B cell (primary cell): ENCODE measurements at places on chromosomes 1 and 21.

- H3K4me1 ChIP-seq: no peaks in the 10 kb centered on the region
- DNase-seq: no peak
- H3K27me3 ChIP-seq: no peaks in the 10 kb centered on the region
- no peak overlapping the region for H3K27ac ChIP-seq
- no peaks in the 10 kb centered on the region for H3K36me3 ChIP-seq
These were observed 28.9 kb upstream of the HPDL start for GRCh38 chr1:45297666-45298356.

- DNase-seq: no peak
- no peak overlapping the region for H3K27ac ChIP-seq
- H3K4me3 ChIP-seq: no peak overlapping the region
These were observed 41.8 kb downstream of the FLVCR1 start for GRCh38 chr1:212899845-212900244.

DNA sequence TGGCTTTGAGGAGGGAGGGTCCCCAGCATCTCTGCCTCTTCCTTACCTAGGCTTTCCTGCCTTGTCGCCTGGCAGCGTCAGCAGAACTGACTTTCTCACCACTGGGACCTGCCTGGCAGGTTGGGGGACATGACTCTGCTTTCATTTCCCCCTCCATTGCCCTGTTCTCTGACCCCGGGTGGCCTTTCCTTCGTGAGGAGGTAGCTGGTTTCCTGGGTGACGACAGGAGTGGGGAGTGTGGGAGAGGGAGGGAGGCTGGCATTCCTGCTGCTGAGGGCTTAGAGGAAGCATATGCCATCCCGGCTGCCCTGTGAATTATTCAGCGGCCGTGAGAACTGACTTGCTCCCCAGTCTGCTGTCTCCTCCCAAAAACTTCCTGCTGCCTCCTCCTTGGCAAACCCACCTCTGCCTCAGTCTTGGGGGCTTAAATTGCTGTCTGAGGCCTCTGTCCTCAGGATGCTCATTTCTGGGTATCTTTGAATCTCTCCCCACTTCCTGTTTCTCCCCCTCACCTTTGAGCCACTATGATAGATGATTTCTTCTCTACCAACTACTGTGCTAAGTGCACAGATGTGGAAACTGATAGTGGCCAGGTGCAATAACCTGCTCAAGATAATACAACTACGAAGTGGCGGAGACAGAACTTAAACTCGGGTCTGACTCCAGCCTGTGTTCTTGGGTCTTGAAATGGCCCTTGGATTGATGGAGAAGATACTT lies 182.0 kb upstream of the CSF3R start:
- H3K4me1 ChIP-seq: no peaks in the 10 kb centered on the region
- no peak overlapping the region for H3K27ac ChIP-seq
- no peaks in the 10 kb centered on the region for H3K27me3 ChIP-seq
- H3K36me3 ChIP-seq: no peaks in the 10 kb centered on the region
- no peak overlapping the region for H3K4me3 ChIP-seq

DNA sequence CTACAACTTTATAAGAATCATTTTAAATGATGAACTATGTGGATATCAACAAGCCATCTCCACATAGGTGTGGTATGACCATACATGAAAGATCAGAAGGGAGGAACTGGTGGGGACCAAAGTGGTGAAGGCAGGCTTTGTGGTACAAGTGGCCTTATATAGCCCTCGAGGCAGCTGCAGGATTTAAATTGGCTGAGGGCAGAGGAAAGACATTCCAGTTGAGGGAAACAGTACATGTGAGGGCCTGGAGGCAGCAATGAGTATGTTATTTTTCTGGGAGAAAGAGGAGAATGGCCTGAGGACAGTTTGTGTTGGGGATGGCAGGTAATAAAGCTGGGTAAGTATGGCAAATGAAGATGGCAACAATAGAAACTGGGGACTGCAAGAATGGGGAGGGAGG lies 17.1 kb downstream of the OSCP1 start:
- no peak overlapping the region for H3K4me3 ChIP-seq
- no peaks in the 10 kb centered on the region for H3K4me1 ChIP-seq
- no peaks in the 10 kb centered on the region for H3K27me3 ChIP-seq
- no peaks in the 10 kb centered on the region for H3K36me3 ChIP-seq
- H3K27ac ChIP-seq: no peak overlapping the region

- H3K4me1 ChIP-seq: peaks cover 95% of the 10 kb centered on the region
- peak overlapping the region; percentile 94 for H3K27ac ChIP-seq
- no peaks in the 10 kb centered on the region for H3K27me3 ChIP-seq
- H3K4me3 ChIP-seq: peak overlapping the region; percentile 29
- no peaks in the 10 kb centered on the region for H3K36me3 ChIP-seq
These were observed 36.0 kb downstream of the NUAK2 start for GRCh38 chr1:205285381-205286101.

GRCh38 chr1:15042866-15043265 lies 110.7 kb upstream of the TMEM51 start:
- no peak for DNase-seq
- H3K4me3 ChIP-seq: no peak overlapping the region
- no peaks in the 10 kb centered on the region for H3K27me3 ChIP-seq
- H3K4me1 ChIP-seq: no peaks in the 10 kb centered on the region

GRCh38 chr1:228315945-228316588 lies 90.6 kb downstream of the TRIM11 start:
- peaks cover 5% of the 10 kb centered on the region for H3K36me3 ChIP-seq
- DNase-seq: no peak
- H3K4me1 ChIP-seq: no peaks in the 10 kb centered on the region
- H3K27ac ChIP-seq: no peak overlapping the region
- H3K27me3 ChIP-seq: no peaks in the 10 kb centered on the region

DNA sequence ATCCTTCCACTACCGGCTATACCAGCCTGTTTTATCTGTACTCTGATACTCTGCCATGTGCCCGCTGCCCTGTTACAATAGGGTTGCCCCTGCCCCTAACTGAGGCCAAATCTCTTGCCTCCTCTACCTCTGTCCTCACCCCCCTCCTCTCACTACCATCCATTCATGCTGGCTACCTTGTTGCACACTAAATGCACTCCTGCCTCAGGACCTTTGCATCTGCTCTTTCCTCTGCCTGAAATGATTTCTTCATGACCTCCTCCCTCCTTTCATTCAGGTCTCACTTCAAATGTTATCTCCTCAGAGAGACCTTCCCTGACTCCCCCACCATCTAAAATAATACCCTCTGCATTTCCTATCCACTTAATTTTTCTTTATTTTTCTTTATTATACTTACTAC lies 7.7 kb upstream of the SYDE2 start:
- no peak for DNase-seq
- no peak overlapping the region for H3K27ac ChIP-seq
- H3K4me1 ChIP-seq: no peaks in the 10 kb centered on the region
- H3K27me3 ChIP-seq: no peaks in the 10 kb centered on the region
- H3K36me3 ChIP-seq: no peaks in the 10 kb centered on the region
- H3K4me3 ChIP-seq: no peak overlapping the region

- DNase-seq: no peak
- no peaks in the 10 kb centered on the region for H3K36me3 ChIP-seq
- no peaks in the 10 kb centered on the region for H3K4me1 ChIP-seq
- no peak overlapping the region for H3K27ac ChIP-seq
- H3K4me3 ChIP-seq: no peak overlapping the region
These were observed 49.6 kb upstream of the LRP8 start for GRCh38 chr1:53377438-53377841.

GRCh38 chr1:154176337-154176736 lies 15.6 kb downstream of the TPM3 start:
- peaks cover 28% of the 10 kb centered on the region for H3K36me3 ChIP-seq
- H3K4me1 ChIP-seq: peaks cover 55% of the 10 kb centered on the region
- no peak overlapping the region for H3K4me3 ChIP-seq
- H3K27ac ChIP-seq: no peak overlapping the region
- DNase-seq: no peak
- H3K27me3 ChIP-seq: no peaks in the 10 kb centered on the region

- H3K27ac ChIP-seq: peak overlapping the region; percentile 95
These were observed 448 bp downstream of the AURKAIP1 start for GRCh38 chr1:1374589-1374928.

- no peak overlapping the region for H3K27ac ChIP-seq
- H3K27me3 ChIP-seq: no peaks in the 10 kb centered on the region
- no peak for DNase-seq
- no peaks in the 10 kb centered on the region for H3K36me3 ChIP-seq
These were observed 287.0 kb downstream of the GPATCH2 start for GRCh38 chr1:217343907-217344306.

GRCh38 chr1:113252166-113252565 lies 138.1 kb upstream of the MAGI3 start:
- H3K27ac ChIP-seq: no peak overlapping the region
- DNase-seq: no peak
- no peaks in the 10 kb centered on the region for H3K36me3 ChIP-seq

- peak; percentile 17 for DNase-seq
- H3K27me3 ChIP-seq: no peaks in the 10 kb centered on the region
- no peak overlapping the region for H3K4me3 ChIP-seq
- no peaks in the 10 kb centered on the region for H3K4me1 ChIP-seq
- no peaks in the 10 kb centered on the region for H3K36me3 ChIP-seq
- H3K27ac ChIP-seq: no peak overlapping the region
These were observed 40.0 kb downstream of the SYNJ1 start for GRCh38 chr21:32687643-32688345.

DNA sequence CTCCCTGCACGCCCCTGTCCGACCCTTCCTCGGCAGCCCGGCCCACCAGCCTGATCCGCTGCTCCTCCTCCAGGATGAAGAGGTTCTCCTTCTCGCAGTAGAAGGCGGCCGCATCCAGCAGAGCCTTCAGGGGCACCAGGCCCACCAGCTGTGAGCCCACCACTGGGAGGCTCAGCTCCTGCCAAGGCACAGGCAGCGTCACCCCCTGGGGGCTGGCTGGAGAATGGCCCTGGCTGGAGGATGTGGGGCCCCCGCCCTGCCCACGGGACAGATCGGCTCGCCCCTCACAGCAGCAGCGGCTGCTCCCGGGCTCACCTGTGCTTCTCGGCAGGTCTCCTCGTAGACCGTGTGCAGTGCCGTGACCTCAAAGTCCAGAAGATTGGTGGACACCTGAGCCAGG lies 5.3 kb downstream of the FTCD start:
- no peaks in the 10 kb centered on the region for H3K27me3 ChIP-seq
- H3K27ac ChIP-seq: no peak overlapping the region
- no peaks in the 10 kb centered on the region for H3K36me3 ChIP-seq
- no peak for DNase-seq
- peaks cover 5% of the 10 kb centered on the region for H3K4me1 ChIP-seq

DNA sequence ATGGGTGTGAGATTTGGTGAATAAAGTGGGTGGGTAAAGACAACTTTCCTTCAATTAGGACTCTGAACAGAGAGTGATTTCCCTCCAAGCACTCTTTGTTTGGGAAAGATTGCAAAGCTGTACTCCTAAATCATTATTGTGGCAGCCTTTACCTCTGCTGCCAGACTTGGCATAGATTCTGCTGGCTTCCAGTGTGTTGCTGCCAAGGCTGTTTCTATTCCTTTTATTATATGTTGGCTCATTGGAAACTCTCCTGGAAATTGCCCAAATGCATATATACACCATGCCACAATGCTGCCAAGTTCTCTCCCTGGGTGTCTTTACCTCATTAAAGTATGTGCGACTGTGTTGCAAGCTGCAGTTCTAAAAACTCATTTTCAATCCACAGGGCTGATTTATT lies 668.0 kb downstream of the MRPL39 start:
- no peak overlapping the region for H3K4me3 ChIP-seq
- no peak overlapping the region for H3K27ac ChIP-seq
- H3K36me3 ChIP-seq: no peaks in the 10 kb centered on the region
- H3K27me3 ChIP-seq: no peaks in the 10 kb centered on the region
- no peaks in the 10 kb centered on the region for H3K4me1 ChIP-seq
- no peak for DNase-seq

GRCh38 chr1:93620841-93621210 lies 60.8 kb downstream of the BCAR3 start:
- H3K36me3 ChIP-seq: no peaks in the 10 kb centered on the region
- no peak for DNase-seq
- H3K4me1 ChIP-seq: peaks cover 23% of the 10 kb centered on the region
- no peak overlapping the region for H3K4me3 ChIP-seq
- H3K27me3 ChIP-seq: no peaks in the 10 kb centered on the region

- DNase-seq: no peak
- no peaks in the 10 kb centered on the region for H3K36me3 ChIP-seq
- peaks cover 22% of the 10 kb centered on the region for H3K27me3 ChIP-seq
- H3K4me3 ChIP-seq: no peak overlapping the region
- peaks cover 27% of the 10 kb centered on the region for H3K4me1 ChIP-seq
- H3K27ac ChIP-seq: no peak overlapping the region
These were observed 2.6 kb downstream of the COL16A1 start for GRCh38 chr1:31701091-31701736.

DNA sequence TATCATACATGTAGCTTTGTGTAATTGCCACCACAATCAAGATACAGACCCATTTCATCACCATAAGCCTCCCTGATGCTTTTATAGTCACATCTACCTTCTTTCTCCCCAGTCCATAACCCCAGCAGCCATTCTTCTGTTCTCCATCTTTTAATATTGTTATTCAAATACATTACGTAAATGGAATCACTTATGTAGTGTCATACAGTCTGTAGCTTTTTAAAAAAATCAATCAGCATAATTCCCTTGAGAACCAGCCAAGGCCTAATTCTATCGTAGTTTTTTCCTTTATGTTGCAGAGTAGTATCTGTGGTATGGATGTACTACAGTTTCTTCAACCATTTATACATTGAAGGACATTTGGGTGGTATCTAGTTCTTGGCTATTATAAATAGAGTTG lies 31.6 kb upstream of the WDR26 start:
- DNase-seq: no peak
- no peaks in the 10 kb centered on the region for H3K4me1 ChIP-seq
- H3K27ac ChIP-seq: no peak overlapping the region
- no peaks in the 10 kb centered on the region for H3K36me3 ChIP-seq
- no peaks in the 10 kb centered on the region for H3K27me3 ChIP-seq
- H3K4me3 ChIP-seq: no peak overlapping the region

DNA sequence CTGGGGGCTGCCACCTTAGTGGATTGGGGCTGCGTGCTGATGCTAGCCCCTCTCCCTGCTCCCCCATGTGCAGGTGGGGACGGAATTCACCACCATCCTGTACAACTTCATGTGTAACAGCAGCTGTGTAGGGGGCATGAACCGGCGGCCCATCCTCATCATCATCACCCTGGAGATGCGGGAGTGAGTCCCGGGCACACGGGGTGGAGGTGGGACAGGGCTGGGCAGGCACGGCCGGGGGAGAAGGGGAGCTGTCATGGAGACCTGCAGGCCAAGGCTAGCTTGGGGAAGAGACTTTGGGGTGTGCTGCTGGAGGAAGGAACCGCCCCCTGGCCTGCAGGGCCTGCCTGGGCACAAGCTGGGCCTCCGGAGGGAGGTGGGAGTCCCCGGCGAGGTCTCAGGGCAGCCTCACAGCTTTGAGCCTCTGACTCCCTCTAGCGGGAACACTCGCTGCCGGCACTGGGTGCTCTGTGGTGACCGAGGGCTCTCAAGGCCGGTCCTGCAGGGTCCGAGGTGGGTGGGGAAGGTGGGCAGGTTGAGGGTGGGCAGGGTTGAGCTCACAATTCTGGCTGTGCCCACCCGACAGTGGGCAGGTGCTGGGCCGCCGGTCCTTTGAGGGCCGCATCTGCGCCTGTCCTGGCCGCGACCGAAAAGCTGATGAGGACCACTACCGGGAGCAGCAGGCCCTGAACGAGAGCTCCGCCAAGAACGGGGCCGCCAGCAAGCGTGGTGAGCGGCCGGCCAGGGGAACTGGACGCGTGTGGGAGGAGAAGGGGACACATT lies 25.0 kb upstream of the CCDC27 start:
- H3K36me3 ChIP-seq: no peaks in the 10 kb centered on the region
- H3K4me1 ChIP-seq: no peaks in the 10 kb centered on the region
- no peak overlapping the region for H3K27ac ChIP-seq

- no peaks in the 10 kb centered on the region for H3K27me3 ChIP-seq
- H3K36me3 ChIP-seq: no peaks in the 10 kb centered on the region
- H3K4me3 ChIP-seq: no peak overlapping the region
- no peak overlapping the region for H3K27ac ChIP-seq
These were observed 52.6 kb upstream of the RC3H1 start for GRCh38 chr1:174074757-174075156.
